ENCODE measurements at places on chromosomes 3 and 15.

GRCh38 chr3:46293991-46294833 lies 52.0 kb downstream of the CCR3 start:
- DNase-seq: no peak

GRCh38 chr3:134361162-134361835 lies 12.9 kb downstream of the AMOTL2 start:
- DNase-seq: no peak

DNA sequence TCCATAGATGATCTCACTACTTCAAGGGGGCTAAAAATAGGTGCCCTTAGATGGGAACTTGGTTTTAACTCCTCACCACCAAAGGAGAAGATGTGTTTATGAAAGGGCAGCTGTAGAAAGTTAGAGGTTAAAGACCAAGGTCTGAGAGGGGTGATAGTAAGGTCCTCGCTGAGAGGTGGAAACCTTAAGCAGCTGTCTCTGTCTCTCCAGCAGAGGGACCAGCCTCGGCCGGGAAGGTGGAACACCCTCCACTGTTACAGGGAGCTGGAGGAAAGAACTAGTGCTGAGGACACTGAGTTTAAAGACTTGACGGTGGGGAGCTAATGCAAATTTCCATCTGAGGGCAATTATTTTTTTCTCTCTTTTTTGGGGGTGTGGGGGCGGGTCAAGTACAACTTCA lies 8.9 kb upstream of the RLBP1 start:
- DNase-seq: no peak

DNA sequence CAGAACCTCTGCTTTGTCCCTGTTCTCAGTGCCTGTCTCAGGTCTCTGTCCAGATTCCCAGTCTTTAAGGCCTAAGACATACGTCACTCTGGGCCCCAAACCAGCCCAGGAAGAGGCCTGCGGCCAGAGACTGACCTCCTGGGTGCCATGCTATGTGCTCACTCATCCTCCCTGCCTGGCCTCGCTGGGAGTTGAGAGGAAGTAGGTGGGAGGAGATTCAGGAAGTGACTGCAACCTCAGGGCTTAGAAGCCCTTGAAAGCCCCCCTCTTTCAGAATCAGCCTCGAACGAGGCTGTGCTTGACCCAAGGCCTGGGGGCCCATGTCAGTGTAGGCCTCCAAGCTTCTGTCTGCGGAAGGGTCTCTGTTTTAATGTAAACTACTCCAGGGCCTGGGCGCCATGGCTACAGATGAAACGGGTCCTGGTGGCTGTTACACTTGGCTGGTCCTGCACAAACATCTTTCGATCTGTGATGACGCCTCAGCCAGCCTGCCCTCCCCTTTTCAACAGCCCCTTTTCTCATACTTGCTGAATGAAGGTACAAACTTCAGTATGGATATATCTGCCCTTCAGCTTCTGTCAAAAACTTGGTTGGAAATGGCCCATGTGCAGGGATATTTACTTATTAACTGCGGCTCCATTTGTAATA lies 11.7 kb downstream of the RASGRF1 start:
- DNase-seq: no peak

GRCh38 chr3:144128108-144128892 lies 156.7 kb downstream of the DIPK2A start:
- no peak for DNase-seq

DNA sequence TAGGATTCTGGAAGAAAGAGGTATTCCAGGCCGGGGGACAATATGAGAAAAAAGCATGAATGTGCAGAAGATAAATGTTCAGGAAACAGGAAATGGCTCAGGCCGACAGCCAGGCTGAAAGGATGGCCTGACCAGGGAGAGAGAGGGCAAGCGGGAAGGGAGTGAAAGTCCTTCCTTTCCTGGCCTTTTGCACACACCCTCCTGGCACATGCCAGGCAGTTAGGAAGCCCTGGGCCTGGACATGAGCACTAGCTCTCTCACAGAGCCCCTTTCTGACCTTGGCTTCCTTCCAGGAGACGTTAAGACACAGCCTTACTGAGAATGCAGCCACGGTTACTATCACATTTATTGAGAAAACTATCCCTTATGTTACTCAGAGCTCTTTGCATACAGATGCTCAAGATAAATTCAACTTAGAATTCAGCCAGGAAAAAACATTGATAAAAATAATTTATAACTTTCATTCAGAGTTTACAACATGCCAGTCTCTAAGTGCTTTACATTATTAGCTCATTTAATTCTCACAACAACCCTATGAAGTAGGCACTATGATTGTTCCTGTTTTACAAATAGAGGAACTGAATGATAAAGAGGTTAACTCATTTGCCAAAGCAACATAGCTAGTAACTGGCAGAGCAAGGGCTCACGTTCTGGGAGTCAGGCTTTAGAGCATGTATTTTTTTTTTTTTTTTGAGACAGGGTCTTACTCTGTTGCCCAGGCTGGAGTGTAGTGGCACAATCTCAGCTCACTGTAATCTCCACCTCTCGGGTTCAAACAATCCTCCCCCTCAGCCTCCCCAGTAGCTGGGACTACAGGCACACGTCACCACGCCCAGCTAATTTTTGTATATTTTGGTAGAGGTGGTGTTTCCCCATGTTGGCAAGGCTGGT lies 39.4 kb upstream of the SMAD3 start:
- DNase-seq: no peak

GRCh38 chr3:123374016-123374415 lies 74.9 kb downstream of the ADCY5 start:
- no peak for DNase-seq

- no peak for DNase-seq
Measured at GRCh38 chr3:38003371-38003816, 12.8 kb downstream of the VILL start.

DNA sequence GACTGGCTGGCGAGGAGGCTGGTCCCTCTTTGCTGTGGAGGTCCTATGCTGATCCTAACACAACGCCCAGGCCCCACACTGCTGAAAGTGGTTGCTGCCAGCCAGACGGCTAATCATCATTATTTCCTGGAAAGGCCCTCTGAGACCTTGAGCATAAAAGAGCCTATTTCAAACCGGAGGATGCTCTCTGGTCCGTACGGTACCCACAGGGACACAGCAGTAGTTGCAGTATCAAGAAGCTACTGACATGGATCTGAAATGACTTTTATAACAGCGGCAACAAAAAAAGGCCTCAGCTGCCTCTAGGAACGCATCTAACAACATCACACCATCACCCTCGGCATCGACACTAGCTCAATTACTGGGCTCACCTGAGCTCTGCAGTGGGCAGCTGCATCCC lies 59.1 kb upstream of the FOXB1 start:
- no peak for DNase-seq

DNA sequence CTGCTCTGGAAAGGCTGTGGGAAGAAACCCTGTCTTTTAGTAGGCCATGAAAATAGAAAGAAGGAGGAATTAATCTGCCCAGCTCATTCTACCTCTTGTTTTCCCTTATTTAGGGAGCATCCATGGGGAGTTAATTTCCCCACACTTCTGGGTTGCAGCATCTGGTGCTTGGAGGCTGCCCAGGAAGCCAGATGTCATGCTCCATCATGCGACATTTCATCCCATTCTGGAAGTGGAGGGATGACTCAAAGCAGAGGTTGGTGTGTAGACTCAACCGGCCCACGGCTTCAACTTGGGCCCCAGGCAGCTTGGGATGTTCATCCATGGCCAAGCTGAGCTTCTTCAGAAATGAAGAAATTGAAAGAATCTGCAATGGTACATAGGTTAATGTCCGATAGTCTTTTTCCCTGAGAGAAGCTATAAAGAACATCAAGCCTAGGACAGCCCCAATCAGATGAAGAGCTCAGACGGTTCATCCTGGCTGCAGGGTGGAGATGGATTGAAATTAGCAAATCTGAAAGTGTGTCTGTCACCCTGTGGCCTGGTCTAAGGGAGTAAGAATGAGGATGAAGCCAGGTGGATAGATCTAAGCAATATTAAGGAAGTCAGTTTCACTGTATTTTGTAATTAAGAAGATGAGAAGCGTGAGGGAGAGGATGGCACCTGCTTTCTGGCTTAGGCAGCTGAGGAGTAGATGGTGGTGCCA lies 24.5 kb upstream of the PROK2 start:
- DNase-seq: no peak

DNA sequence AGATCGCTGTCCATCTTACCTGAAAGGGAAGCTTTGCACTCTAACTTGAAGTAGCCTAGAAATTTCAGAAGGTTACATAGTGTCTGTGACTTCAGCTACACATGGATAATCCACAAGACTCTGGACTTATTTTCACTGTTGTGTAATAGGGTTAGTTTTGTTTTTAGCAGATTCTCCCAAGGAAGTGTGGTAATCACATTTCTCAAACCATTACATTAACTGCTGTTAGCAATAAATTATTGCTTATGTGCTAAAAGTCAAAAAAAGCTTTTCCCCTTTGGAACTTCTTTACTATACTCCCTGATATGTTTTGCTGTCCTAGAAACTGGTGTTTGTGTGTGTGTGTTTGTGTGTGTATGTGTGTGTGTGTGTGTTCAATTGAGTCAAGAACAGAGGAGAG lies 351.8 kb upstream of the TPRG1 start:
- no peak for DNase-seq
